ENCODE measurements at places on chromosomes 6 and 20.

DNA sequence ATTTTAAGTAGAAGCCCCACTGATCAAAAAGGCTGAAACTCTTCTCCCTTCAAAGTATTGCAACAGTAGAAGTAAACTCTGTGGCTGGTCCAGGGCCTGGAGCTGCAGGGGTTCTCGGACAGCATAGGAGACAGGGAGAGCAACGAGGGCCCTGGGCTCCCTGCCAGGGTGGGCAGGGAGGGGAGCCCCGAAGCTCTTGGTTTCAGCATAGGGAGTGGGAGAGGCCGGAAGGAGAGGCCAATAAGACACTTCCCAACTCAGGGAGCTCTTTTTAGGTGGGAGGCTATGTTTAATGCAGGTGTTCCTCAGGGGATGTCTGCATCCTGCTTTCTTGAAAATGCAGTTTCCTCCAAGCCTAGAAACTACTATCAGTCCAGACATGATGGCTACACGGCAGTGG is 91.1 kb downstream of the LY86 start:
- DNase-seq, result no peak

- no peak for DNase-seq
These were observed 36.0 kb upstream of the IRF4 start for GRCh38 chr6:355373-356208.

DNA sequence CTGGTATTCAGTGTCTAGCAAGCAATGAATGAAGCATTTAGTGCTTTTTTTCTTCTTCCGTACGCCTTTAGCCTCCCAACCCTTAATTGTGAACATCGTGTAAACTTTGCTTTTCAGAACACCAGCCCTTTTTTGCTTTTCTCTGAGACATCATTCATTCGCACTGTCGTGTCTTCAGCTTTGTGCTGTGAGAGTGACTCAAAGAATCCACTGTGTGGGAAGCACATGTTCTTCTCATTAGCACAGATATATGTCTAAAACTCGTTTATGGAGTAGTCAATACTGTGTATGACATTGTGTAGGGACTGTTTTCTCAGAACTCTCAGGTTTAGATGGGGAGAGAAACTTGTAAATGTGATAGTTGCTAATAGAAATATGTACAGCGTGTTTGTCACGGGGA is 279.1 kb downstream of the FARS2 start:
- DNase-seq, result no peak

GRCh38 chr20:33963751-33964150 is 30.0 kb upstream of the RALY start:
- no peak for DNase-seq

GRCh38 chr20:3046677-3047462 is 1.0 kb downstream of the MRPS26 start:
- no peak for DNase-seq

- no peak for DNase-seq
These were observed 123.8 kb upstream of the MTHFD1L start for GRCh38 chr6:150741633-150742200.

- DNase-seq, result peak; percentile 50
These were observed at the start of gene BMP7 for GRCh38 chr20:57266291-57267157. TSS of gene BMP7 (minus strand) at chr20:57266641. CDS start at chr20:57266122, 519 bp downstream.

DNA sequence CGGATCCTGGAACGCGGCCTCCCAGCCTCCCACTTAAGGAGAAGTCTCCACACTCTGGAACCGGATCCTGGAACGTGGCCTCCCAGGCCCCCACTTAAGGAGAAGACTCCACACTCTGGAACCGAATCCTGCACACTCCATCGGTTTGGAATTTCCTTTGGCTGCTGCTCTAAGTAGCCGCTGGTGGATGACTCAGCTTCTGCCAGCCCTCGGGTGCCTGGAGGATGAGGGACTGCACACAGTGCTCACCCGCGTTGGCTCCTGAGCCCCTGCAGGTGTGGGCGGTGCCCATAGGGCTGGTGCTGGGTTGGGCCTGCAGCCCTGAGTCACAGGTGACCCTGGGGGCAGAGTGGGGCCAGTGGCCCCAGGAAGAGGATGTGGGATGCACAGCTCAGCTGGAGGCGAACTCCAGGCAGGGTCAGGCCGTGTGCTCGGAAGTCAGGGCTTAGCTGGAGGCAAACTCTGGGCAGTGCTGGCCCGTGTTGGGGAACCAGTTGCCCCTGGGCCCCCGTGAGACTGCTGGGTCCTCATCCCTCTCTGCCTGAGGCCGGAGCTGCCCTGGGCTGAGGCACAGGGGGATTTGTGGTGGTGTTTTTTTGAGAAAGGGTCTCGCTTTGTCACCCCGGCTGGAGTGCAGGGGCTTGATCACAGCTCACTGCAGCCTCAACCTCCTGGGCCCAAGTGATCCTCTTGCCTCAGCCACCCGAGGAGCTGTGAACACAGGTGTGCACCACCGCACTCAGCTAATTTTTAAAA is 13.9 kb upstream of the TNFRSF6B start:
- DNase-seq, result no peak

DNA sequence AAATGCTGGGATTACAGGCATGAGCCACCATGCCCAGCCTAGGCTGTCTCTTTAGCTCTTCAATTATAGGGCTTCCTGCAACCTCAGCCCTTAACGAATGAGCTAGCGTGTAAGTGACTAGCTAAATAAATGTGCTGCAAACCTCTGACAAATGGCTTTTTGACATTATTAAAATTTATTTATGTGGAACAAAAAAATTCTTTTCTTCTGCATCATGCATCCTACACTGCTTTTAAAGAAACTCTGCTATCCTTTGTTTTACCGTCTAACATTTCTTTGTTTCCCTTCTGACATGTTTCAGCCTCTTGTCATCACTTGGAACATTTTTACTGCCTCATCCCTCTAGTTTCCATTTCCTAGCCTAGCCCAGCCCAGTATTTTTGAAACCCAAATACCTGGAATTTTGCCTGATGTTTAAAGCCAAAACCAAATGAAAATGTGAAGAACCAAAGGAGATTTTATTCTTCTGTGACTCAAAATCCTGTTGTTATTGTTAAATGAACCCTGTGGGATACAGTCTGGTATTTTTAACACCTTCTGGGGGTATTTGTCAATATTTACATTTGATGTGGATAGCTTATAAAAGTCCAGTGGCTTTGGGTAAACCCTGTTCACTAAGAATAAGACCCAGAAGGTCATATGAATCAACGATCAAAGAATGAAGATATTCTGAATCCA is 9.5 kb downstream of the NT5E start:
- DNase-seq, result no peak

DNA sequence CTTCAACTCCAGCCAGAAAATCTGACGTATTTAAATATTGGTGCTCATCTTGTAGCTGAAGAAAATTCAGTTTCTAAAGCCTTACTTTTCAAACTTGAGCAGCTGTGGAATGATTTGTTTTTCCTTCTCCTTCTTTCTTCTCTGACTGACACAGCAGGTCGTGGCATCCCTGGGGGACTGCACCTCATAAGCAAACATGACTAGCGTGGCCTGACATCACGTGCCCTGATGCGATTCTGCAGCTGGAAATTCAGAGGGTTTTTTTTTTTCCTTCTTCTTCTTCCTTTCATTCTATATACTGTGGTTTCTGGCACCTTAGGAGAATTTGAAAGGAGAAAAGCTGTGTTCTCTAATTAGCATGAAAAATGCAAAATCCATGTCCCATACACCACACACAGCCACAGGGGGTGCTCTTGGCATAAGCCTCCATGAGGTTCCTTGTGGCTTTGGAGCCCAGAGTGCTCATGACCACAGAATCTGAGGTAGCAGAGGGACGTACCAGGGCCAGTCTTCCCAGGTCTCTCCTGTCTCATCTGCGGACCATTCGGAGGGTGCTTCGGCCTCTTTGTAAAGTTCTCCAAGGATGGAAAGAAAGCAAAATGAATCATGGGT is 258.5 kb upstream of the CDH4 start:
- DNase-seq, result no peak

GRCh38 chr20:49846206-49846807 is 33.7 kb downstream of the SLC9A8 start:
- peak; percentile 36 for DNase-seq

- DNase-seq, result no peak
These were observed 38.6 kb downstream of the GHRH start for GRCh38 chr20:37223053-37223452.

- DNase-seq, result no peak
These were observed 18.1 kb downstream of the STXBP5 start for GRCh38 chr6:147222160-147222838.

- DNase-seq, result no peak
These were observed 597.9 kb upstream of the FLRT3 start for GRCh38 chr20:14935285-14935684.

- DNase-seq, result no peak
These were observed 19.0 kb downstream of the RAB44 start for GRCh38 chr6:36716476-36717093.

DNA sequence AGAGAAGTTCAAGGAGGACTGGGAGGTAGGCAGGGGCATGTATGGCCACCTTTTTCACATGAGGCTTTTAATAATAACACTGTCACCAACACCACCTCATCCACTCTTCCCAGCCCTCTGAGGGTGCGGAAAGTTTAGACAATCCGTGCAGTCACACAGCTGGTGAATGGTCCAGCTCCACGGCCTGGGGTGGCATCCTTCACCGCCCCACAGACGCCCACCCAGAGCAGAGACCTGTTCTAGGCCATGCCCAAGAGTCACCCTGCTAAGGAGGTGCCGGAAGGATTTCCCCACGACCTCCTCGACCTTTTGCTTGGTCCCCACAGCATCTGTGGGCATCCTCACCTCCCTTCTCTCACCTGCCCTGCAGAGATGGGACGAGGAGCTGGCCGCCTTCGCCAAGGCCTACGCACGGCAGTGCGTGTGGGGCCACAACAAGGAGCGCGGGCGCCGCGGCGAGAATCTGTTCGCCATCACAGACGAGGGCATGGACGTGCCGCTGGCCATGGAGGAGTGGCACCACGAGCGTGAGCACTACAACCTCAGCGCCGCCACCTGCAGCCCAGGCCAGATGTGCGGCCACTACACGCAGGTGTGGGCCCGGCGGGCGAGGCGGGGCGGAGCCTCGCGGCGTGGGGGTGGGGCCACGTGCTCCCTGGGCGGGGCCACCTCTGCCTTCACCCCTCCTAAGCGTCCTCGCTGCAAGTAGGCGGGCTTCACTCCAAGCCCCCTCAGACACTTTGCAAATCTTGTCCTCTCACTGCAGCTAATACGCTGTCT is 4.4 kb downstream of the PI16 start:
- no peak for DNase-seq

DNA sequence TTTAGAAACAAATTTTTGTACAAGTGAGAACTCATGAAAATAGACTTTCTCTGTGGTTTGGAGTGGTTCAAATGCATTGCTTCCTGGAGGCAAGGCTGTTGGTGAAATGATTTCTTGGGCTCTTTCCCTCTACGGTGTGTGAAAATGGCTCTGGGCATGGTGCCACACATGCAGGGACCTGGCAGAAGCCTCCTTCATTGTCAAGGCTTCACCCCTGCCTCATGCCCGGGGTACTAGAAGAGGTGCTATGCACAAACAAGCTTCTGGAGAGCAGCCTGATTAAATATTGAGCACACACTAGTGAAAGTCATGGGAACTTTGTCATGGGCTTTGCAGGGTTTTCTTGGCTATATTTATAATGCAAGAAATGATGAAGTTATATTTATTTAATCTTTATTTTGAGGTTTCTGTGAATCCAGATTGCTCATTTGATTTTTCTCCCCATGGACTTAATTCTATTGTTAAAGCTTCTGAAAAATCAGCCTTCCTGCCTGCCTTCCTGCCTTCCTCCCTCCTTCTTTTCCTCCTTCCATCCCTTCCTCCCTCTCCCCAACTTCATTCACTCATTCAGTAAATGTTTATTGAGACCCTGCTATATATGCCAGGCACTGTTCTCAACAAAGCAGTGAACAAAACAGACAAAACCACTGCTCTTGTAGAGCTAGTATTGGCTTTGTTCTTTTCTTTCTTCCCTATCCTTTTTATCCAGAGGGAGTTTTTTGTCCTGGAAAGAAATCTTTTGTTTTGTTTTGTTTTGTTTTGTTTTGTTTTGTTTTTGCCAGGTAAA is 21.0 kb downstream of the C6orf89 start:
- DNase-seq, result no peak

DNA sequence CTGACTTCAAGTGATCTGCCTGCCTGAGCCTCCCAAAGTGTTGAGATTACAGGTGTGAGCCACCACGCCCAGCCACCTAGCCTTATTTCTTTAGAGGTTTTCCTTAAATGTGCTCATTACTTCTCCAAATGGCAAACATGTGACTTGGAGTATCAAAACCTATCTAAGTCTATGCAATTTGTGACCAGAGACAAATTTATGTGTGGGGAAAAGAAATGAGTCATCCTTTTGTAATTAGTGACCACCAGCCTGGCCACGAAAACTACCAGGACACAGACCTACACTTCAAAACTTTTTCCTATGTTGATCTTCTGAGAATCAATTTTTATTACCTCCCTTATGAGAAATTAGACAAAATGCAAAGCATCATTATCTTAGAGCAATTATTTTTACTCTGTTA is 64.6 kb upstream of the OGFRL1 start:
- DNase-seq, result no peak

DNA sequence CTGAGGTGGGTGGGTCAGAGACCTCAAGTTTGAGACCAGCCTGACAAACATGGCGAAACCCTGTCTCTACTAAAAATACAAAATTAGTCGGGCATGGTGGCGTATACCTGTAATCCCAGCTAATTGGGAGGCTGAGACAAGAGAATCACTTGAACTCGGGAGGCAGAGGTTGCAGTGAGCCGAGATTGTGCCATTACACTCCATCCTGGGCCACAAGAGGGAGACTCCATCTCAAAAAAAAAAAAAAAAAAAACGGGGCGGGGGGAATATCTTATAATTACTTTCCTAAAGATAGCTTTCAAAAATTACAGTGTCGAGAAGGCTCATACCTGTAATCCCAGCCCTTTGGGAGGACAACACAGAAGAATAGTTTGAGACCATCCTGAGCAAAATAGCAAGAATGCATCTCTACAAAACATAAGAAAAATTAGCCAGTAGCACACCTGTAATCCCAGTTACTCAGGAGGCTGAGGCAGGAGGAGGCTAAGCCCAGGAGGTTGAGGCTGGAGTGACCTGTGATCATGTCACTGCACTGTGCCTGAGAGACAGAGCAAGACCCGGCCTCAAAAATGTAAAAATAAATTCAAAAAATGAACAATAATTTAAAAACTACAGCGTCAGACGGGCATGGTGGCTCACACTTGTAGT is 25.8 kb downstream of the CBFA2T2 start:
- DNase-seq, result no peak

GRCh38 chr6:154615483-154616025 is 105.1 kb upstream of the CNKSR3 start:
- no peak for DNase-seq

GRCh38 chr6:51153109-51153508 is 334.4 kb downstream of the TFAP2B start:
- DNase-seq, result no peak

DNA sequence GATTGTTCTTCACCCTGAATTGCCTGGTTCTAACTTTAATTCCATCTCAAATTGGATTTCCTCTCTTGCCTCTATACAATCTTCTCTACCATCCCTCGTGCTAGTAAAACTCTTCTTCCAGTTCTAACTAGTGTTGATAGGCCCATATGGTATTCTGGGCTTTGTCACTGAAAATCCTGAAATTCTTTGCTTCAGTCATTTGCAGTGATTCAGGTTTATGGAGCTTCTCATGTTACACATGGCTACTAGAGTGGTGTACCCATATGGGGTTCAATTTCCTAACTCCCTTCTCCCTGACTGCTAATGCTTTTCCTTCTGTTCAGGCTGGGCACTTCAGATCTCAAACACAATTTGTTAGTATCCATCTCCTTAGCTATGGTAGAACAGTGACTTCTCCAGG is 956.6 kb downstream of the KIF16B start:
- DNase-seq, result no peak

Measured in NCI-H1930 (cell line).